ENCODE measurements at places on chromosomes 5 and 9.

GRCh38 chr5:123186771-123187170 is 97.7 kb downstream of the PRDM6 start:
- no peak for DNase-seq

DNA sequence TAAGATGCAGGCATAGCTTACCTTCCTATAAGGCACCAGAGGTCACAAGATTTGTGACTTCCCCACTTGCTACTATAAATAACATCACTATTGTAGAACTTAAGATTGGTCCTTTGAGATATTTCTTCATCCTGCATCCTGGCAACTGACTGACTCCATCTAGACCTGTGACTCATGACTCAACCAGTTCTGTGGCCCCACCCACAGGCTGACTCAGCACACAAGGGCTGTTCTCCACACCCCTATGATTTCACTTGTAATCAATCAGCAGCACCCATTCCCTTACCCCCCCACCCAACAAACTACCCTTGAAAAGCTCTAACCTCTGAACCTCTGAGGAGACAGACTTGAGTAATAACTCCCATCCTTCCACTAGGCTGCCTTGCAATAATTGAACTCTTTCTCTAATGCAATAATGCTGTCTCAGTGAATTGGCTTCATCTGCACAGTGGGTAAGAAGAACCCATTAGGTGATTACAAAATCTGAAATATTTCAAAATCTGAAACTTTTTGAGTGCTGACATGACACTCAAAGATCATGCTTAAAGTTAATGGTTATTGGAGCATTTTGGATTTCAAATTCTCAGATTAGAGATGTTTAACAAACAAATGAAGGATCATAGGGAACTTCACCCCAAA is 296.7 kb downstream of the ARL15 start:
- peak; percentile 58 for DNase-seq

- no peak for DNase-seq
Observed at GRCh38 chr9:76004526-76004925, 114.1 kb downstream of the PCSK5 start.

- no peak for DNase-seq
Observed at GRCh38 chr5:38831117-38831516, 14.7 kb upstream of the OSMR start.

GRCh38 chr9:72533322-72533721 is 11.9 kb downstream of the TMC1 start:
- DNase-seq: no peak

GRCh38 chr5:178125253-178125906 is 5.4 kb upstream of the RMND5B start:
- no peak for DNase-seq

GRCh38 chr9:97307500-97308163 is at the start of gene CCDC180:
TSS of gene CCDC180 (plus strand) at chr9:97307659. CDS start at chr9:97308064, 405 bp downstream.
- DNase-seq: no peak

DNA sequence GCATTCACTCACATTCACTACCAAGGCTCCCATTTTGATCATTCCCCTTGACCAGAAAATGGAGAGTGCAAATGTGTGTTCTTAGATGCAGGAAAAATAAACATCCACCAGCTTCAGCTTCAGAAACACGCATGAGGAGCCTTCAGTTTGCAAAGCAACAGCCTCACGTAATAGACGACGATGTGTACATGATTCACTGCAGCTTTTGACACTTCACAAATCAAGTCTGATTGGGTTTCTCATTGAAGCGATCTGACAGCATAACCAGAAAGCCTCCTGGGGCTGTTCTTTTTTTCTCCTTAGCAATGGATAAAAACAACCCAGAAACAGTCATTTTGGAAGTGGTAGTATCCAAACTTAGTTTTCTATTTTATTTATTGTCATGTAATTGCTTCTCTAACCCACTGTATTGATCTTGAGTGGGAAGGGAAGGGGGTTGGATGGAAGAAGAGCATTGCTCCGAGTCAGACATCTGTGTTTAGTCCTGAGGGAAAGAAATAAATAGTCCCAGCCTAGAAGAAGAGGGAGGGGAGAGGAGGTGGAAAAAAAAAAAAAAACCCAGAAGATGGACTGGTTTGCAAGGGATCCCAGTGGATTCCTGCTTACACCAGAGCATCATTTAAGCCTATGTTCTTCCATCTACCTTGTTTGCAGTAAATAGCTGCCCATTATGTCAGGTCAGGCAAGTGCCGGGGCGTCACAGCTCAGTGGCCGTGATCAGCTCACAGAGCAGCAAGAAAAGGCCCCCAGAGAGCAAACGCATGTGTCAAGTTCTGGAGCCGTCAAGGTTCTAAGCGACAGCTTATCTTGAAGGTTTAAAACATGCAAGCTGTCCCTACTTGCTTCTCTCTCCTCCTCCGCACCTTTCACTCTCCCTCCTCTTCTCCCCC is 190.2 kb upstream of the SNX2 start:
- DNase-seq: peak; percentile 41

DNA sequence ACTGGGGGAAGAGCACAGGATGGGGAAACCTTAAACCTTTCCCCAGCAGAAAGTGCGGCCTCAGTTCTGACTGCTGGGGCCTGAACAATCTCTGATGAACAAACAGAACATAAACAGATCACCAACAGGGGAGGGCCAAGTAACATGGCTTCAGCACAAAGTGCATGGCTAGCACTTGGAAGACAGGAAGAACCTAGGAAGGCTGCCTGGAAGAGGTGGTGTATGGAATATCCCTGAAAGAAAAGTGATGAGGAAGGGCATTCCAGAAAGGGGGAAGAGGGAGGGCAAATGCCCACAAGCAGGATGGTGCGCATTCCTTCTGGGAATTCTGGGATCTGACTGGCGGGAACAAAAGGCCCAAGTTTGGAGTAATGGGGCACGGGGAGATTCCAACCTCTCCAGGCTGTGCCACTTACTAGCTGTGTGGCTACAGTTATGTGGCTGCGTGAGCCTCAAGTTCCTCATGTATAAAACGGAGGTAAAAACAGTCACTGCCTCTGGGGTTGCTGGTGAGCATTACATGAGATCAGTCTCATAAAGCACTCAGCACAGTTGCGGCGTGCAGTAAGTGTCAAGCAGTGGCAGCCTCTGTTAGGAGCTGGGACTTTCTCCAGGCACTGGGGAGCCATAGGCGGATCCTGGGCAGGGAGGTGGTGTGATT is 1.6 kb downstream of the PDGFRB start:
- no peak for DNase-seq

GRCh38 chr9:135167849-135168655 is 80.6 kb downstream of the OLFM1 start:
- DNase-seq: no peak

DNA sequence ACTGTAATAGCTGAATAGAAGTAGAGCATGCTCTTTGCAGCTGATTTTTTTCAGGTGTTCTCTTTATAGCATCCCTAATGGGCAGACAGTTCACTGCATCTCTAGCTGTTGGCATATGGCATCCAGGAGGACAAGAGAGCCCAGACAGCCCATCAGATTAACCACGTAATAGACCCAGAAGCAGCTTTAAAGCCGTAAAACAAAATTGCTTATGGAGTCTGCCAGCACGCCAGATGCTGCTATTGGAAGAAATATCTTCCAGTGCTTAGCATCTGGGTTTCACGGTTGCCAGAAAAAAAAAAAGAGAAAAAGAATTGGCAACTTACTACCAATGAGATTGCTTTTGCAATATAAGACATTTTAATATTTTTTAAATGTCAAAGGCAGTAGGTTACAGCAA is 869.4 kb upstream of the NUDT12 start:
- no peak for DNase-seq

- DNase-seq: no peak
Observed at GRCh38 chr5:103360475-103360874, 101.9 kb downstream of the MACIR start.

DNA sequence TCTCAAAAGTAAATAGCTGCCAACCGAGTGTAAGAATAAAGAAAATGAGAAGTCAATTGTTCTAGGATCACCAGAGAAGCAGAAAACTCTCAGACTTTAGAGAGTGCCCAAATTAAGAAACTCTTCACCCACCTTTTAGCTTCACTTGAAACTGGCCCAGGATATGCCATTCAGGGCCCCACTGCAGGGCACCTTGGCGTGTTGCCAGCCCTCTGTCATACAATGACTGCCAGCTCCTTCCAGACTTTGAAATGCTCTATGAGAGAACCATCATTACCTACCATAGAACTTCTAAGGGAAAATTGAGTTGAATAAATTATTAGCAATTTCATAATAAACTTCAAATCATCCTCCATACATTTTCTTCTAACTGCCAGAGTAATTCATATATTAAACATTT is 240.5 kb downstream of the CETN3 start:
- no peak for DNase-seq

GRCh38 chr9:112881331-112881730 is 9.3 kb downstream of the SLC46A2 start:
- no peak for DNase-seq

- no peak for DNase-seq
Observed at GRCh38 chr5:147400881-147401280, 109.0 kb downstream of the DPYSL3 start.

DNA sequence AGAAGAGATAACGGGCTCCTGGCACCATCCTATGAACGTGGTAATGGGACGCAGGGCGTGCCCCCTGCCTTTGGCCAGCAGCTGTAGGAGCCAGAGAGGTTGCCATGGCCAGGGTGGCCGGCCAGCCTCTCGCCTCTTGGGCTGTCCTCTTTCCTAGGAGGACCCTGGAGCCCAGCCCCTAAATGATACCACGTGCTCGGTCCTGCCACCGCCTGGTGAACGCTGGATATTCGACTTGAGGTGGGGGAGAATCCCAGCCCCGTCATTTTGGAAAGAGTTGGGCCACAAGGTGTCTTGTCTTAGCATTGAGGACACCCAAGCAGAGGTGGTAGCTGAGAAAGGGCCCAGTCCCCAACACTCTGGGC is 391 bp upstream of the NRG2 start:
- DNase-seq: no peak

DNA sequence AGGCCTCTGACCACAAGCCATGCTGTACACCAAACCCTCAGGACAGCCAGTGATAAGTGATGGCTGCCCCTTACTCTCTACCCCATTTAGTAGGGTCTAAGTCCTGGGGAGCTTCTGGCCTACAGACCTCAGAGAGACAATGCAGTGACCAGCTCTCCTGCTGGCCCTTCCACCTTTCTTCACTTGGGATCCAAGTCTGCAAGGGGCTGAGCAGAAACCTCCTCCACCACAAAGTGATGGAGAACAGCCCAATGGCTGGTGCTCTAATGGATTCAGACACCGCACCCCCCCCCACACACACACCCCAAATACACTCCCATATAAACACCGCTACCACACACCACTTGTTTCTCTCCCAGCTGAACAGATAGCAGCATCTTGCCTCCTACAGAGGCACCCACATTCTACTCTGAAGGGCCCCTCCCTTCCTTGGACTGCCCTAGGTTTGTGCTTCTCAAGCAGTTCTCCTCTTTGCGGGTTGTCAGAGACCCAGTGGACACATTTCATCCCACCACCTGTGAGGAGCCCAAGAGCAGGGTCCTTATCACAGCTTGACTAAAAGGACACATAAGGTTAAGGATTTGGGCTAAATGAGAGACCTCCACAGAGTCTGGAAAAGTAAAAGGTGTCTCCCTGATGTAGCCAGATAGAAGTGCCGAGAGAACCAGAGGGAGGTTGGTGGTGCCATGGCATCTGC is 1.3 kb upstream of the PDLIM4 start:
- no peak for DNase-seq

DNA sequence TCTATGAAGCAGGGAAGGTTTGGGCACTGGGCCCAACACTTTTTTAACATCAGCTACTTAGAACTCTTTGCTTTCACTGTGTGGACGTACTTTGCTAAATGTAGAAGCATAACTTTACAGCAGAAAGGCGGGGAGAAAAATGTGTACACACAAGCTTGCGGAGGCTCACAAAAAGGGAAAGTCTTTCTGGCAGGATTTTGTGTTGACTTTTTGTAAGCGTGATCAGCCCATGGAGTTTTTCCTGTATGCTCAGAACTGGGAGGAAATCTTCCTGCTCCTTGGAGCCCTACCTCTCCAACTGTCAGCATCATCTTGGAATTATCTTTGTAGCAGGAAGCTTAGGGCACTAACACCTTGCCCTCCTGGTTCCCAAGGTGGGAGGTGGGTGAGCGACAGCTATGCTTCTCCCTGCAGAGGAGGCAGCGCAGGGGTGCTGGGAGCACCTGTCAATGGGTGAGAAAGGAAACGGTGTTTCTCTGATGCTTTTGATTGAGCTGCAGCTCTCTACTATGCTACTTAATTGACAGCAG is 321.9 kb downstream of the GADD45G start:
- no peak for DNase-seq

DNA sequence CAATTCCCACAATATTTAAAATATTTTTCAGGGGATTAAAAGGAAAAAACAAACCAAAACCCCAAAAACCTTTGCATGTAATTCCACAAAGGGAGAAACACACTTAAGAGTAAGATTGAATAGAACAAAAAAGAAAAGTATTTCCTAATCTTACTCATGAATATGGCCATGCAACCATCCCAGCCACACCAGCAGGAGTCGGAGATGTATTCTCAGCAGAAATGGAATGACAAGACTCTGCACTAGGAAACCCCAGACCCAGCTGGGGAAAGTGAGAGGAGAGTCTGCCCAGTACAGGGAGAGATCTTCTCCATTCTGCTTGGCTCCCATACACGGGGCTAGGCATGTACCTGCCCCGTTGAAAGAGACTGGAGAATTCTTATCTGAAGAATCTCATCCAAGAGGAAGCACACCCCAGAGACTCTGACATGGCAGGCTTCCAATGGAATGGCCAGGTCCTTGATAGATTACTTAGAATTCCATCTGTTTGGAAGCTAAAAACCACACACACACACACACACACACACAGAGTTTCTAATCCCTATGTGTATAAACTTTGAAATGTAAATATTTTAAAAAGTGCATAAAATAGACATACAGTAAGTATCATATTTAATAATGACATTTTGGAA is 118.8 kb downstream of the GADD45G start:
- DNase-seq: peak; percentile 28

- DNase-seq: no peak
Observed at GRCh38 chr9:34070606-34071324, 22.1 kb upstream of the UBAP2 start.

GRCh38 chr5:159132429-159133040 is 32.8 kb upstream of the EBF1 start:
- DNase-seq: no peak

DNA sequence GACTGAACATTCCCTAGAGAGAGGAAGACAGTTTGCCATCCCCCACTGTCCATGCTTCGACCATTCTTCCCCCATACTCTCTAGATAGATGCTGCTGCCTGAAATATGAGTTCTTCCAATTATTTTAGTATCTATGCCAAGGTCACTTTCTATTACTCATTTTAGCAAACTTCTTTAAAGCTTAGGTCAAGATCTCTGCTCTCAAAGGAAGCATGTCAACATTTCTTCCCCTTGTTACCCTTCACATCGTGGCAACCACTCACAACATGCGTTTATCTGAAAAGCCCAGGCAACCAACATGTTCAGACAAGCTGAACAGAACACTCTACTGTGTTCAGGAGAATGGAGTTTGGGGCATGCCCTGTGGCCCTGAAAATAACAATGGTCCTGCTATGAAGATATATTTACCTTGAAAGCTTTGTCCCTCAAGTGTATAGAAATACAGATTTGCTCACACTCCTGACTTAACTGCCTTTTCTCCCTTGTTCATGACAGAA is 138.4 kb upstream of the KIF2A start:
- no peak for DNase-seq

DNA sequence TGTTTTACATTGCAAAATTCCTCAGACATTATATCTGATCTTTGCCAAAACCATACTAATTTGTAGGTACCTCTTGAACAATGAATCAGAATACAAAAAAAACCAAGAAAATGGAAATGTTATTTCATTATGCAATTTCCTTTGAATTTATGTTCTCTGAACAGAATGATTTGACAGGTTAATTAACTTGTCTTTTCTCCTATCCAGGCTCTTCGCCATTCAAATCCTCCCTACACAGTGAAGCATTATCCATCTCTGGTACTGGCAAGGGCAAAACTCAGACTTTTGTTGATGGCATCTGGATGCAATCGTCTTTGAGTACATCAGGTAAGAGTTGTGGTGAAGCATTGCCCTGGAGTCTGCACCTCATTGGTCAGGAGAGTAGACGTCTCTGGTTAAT is 655.7 kb upstream of the ITGA1 start:
- DNase-seq: no peak
